ENCODE measurements at places on chromosomes 1 and 21.

- DNase-seq: no peak
Observed at GRCh38 chr1:91777196-91777595, 108.8 kb downstream of the TGFBR3 start.

DNA sequence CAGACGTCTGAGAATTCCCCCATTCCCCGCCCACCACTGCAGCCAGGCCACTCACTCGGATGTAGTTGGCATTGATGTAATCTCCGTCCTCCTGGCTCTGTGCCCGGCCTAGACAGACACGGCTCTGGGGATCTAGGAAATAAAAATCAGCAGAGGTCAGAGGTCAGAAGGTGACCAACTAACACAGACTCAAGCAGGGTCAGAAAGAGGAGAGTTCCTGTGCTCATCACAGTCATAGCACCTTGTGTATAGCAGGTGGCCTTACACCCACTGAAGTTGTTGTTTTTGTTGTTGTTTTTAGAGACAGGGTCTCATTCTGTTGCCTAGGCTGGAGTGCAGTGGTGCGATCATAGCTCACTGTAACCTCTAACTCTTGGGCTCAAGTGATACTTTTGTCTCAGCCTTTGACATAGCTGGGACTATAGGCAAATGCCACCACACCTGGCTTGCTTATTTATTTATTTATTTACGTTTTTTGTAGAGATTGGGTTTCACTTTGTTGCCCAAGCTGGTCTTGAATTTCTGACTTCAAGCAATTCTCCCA lies 4.9 kb downstream of the PTPN7 start:
- DNase-seq: no peak

DNA sequence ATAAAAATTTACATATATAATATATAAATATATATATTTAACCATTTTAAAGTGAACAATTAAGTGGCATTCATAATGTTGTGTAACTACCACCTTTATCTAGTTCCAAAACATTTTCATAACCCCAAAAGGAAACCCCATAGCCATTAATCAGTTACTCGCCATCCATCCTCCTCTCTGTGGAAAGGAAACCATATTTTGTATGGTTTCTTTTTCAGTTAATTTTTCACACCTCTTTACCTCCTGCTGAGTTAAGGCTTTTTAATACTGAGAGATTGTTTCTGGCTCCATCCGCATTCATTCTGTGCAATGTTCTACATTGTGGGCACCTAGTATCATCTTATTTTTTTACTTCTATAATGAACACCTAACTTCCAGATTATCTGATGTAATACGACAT lies 512.1 kb downstream of the LMO4 start:
- no peak for DNase-seq

GRCh38 chr1:96973605-96974004 lies 252.0 kb downstream of the PTBP2 start:
- DNase-seq: no peak

GRCh38 chr1:28428990-28429520 lies 59.5 kb downstream of the PHACTR4 start:
- no peak for DNase-seq

DNA sequence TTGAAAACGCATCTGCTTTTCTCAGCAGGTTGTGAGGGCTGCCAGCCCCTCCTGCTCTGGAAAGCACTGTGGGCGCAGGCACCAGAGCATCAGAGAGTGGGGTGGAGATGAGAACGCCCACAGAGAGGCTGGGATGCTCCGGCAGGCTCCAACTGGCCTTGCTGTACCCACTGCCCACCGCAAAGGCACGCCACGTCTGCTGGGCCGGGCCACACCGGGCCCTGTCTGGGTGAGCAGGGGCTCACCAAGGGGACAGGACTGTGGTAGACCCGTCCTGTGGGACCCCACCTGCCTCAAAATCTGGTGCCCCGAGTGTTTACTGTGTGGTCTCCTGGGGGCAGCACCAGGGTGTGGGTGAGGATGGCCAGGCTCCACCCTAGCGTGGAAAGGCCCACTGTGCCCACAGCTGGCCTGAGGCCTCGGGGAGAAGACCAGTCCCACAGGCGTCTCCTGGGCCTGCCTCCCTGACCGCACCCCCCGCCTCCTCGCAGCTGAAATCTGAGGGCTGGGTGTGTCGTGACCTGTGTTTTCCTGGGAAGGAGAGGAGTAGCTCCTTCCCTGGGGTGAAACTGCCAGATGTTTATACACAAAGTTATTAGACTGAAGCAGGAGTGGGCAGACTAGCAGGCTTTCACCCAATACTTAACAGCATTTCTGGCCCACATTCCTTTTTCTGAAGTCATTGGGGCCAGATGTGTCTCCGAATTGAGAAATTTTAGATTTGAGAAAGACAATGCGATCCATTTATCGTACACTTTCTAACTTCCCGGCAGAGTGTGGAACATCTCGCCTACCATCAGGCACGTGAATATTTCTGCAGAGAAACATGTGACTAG lies 53.8 kb downstream of the STUM start:
- no peak for DNase-seq

DNA sequence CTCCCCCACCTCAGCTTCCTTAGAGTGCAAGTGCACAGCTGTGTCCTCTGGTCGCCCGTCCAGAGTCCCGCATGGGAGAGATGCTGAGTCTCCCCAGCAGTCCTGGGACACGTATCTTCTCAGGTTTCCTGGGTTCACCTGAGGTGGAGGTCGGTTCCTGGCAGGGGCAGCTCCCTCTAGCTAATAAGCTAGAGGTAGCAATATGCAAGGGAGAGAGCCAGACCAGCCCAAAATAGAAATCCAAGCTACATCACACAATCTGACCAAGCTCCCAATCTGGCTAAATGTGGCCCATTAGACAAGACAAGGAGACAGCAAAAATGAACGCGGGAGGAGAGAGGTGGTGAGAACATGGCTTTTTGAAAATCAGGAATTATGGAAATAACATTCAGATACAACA lies 30.9 kb upstream of the CADM3 start:
- no peak for DNase-seq

- no peak for DNase-seq
Observed at GRCh38 chr21:38631676-38632075, 133.4 kb upstream of the ERG start.

DNA sequence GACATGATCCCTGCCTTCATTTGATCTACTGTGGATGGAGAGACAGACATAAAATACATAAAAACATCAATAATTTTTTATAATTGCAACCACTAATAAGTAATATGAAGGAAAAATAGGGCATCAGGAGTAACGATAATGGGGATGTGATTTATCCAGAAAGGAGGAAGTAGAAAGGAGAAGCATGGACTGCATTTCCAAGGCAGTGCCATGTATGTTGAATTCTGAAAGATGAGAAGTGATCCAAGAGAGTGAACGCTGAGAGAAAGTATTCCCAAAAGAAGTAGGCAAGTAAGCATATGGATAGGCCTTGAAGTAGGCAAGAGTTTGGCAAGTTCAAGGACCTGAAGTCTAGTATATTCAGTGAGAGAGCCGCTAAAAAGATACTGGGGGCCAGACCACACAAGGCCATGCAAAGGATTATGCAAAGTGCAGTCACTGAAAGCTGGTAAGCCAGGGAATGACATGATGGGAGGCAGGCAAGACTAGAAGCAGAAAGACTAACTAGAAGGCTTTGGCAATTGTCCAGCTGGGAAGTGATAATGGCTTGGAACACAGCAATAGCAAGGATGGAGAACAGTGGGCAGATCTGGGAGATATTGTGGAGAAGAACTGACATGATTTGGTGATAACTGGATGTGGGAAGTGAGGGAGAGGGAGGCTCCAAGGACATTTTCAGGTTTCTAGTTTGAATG lies 85.9 kb downstream of the TM2D1 start:
- no peak for DNase-seq

GRCh38 chr1:66341446-66342089 lies 192.4 kb upstream of the SGIP1 start:
- no peak for DNase-seq

DNA sequence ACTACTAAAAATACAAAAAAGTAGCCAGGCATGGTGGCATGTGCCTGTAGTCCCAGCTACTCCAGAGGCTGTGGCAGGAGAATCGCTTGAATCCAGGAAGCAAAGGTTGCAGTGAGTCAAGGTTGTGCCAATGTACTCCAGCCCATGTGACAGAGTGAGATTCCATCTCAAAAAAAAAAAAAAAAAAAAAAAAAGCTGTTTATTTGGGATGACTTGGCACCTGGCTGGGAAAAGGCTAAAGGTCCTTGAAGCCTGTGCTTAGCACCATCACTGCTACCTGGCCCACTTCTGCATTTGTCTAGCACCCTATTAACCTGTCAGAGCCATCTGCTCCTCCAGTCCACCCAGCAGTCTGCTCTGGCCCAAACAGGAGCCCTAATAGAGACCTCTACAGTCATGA lies 25.0 kb downstream of the PRDX6 start:
- DNase-seq: no peak

DNA sequence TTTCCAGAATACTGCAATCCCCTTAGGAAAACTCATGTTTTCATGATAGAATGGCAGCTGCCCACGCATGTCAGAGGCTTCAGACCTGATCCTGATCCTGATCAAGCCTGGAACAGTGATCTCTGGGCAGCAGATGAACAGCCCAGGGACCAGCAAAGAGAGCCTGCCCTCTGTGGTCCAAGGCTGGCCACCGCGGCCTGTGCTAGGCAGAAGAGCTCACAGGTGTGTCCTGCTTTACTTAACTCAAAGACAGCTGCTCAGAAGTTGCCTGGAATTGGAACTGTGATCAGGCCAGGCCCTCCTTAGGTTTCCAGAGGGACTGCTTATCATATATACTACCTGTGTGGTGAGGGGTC lies 21.2 kb upstream of the BCAR3 start:
- DNase-seq: no peak

DNA sequence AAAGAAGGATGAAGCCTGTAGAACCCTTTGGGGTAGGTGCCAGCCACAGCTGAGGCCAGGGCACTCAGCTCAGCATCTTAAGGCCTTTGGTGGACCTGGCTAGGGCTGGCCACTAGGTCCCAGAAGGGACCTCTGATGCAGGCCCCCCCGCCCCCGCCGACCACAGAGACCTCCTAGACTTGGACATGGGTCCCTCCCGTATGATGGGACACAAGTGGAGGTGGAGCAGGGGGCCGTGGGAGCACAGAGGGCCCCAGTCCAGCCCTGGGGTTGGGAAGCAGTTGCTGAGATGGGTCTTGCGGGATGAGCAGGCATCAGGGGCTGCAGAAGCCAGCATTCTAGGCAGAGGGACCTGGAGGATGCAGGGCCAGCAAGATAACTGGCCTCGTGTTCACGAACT lies 3.2 kb downstream of the B4GALT2 start:
- DNase-seq: no peak

GRCh38 chr1:199172171-199173124 lies 533.6 kb downstream of the PTPRC start:
- no peak for DNase-seq

DNA sequence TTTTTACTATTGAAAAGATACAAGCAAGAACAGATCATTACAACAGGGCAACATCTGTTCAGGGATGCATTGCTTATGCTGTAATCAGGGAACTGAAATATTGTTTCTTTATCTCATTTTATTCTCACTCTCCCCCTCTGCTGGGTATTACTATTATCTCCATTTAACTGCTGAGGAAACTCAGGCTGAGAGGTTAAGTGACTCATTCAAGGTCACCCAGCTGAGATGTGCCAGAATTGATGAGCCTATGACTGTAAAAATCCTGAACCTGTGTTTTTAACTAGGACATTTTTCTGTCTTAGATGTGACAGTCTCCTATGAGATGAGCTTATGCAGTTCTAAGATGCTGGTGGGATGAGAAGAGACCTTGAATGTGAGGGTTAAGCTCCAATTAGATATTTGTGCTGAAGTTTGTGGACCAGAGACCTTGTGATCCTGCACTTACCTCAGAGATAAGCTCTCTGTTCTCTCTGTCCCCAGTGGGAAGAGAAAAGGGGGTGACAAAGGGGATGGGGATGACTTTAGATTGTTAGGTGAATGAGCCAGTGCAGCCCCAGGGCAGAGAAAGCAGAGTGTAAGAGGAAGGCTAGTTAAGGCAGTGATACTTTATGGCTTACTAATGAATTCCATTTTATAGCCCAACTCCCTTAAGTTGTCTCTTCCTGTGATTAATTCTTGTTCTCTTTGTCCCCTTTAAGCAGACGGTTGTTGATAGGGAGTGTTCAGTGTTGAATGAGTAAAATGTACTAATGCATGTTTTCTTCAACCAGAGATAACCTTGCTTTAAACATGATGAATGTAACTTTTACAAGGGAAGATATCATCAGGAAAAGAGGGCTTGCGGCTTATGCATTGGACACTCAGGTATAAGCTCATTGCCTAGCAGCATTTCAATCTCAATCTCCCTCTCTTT lies 111.4 kb downstream of the HLX start:
- DNase-seq: no peak

DNA sequence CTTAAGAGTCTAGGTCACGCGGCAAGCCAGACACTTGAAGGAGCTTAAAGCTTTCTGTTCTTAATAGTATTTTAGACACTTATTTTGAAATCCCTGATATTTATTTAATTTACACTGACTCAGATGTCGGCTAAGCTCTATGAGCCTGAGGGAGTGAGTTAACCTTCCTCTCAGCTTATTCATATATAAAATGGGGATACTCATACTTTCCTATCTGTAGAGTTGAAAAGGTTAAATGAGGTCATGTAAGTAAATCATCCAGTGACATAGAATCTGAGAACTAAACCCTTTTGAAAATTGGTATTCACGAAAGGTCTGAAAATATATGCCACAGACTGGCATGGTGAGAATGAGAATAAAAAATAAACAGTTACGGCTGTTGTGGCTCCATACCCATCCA lies 1.4 kb upstream of the GPR161 start:
- no peak for DNase-seq

DNA sequence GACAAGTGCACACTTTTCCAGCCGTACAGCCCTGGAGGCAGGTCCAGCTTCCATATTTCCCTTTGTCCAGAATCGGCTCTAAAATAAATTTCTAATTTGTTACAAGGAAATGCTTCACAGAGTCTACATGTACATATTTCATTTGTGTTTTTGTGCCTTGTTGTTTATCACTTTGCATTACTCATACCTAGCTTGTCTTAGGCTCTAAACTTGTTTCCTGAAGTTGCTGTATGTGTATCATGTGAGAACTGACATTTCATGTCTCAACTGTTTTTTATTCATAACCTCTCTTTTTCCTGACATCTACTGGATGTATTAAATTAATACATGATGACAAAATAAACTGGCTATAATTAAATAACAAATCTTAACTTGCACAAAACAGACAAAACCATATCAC lies 7.5 kb downstream of the CYYR1 start:
- DNase-seq: no peak

DNA sequence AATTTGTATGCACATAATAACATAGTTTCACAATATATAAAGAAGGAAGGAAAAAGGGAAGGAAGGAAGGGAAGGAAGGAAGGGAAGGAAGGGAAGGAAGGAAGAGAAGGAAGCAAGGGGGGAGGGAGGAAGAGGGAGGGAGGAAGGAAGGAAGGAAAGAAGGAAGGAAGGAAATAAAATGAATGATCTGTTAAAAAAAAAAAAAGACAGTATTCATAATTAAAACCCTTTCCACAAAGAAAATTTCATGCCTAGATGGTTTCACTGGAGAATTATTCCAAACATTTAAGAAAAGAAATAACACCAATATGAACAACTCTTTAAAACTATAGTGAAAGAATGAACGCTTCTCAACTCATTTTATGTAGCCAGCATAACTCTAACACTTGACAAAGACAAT lies 44.8 kb downstream of the CDKN2C start:
- no peak for DNase-seq
